ENCODE measurements at places on chromosomes 16 and 17.
A peak's percentile ranks its signal among the peaks of the same experiment; 100 is the strongest.

DNA sequence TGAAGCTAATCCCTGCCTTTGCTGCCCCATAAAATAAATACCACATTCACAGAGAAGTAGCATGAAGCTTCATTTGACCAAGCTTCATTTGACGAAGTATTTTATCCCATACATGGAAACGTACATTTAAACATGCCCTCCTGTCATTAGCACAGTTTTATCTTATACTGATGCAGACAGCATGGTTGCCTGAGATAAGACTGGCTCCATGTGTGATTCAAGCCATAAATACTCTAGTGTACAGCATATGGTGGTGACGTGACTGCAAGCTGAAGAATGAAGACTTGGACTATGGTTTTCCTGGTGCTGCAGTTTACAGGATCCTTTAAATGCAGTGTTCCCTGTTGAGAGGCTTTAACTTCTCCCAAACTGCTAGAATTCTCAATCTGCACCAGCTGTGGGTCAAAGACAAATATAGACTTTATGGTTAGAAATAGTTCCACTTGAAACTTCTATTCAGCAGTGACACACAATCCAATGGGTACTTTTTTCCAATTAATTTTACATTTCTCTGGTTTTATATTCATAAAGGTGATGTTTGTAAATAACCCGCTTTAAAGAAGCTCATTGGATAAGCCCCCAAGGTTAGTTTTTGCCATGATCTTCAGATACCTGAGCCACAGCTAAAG is 64.9 kb downstream of the CYB561 start:
- DNase-seq: no peak

DNA sequence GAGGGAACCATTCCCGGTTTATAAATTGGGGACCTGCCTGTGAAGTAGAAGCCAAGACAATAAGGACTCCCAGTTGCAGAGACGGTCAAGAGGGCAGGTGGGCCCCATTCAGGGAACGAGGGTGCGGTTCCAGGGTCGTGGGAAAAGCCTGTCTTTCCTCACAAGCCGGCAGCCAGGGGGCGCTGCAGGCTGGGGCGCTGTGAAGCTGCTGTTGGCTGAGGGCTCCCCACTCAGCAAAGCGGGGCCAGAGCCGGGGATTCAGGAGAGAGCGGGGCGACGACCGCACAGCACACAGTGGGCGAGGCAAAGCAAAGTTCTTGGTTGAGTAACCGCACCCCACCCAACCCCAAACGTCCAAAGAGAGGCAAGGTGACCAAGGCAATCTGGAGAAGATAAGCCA is 24.9 kb downstream of the CDRT15 start:
- DNase-seq: no peak

GRCh38 chr16:22252317-22252716 is 44.9 kb upstream of the POLR3E start:
- no peak for DNase-seq

DNA sequence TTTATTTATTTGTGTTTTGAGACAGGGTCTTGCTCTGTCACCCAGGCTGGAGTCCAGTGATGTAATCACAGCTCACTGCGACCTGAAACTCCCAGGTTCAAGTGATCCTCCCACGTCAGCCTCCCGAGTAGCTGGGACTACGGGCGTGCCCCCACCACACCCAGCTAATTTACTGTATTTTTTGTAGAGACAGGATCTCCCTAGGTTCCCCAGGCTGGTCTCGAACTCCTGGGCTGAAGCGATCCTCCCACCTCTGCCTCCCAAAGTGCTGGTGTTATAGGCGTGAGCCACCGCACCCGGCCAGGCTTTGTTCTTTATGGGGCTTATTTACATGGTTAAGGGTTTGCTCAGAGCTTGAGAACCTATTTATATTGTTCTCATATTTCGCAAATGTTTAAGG is 5.8 kb upstream of the MEIOB start:
- DNase-seq: no peak

DNA sequence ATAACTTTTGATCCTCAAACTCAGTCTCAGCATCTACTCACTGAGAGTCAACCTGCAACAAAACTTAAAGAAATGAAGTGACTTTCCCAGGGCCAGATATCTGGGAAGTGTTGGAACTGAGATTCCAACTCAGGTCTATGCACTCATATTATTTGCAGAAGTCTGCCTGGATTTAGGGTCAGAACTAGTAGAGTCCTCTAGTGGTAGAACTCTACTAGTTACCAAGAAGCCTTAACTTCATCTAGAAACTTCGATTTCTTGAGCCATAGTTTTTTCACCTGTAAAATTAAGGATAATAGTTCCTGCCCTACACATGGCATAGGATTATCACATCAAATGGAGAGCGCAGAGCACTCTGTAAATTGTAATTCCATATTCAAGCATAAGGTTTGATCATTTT is 23.4 kb upstream of the KRT24 start:
- no peak for DNase-seq

DNA sequence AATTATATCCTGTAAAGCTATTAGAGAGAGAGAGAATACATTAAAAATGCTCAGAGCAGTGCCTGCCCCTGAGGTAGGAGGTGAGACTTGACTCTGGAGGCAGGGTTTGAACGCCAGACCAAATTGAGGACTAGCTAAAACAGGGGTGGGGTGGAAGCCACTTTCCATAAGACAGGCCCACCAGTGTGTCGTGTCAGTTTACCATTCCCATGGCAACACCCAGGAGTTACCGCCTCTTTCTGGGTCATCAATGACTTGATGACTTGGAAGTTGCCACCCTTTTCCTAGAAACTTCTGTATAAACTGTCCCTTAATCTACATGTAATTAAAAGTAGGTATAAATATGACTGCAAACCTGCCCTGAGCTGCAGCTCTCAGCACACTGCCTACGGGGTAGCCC is 32.0 kb upstream of the ABCC12 start:
- no peak for DNase-seq

- DNase-seq: no peak
Observed at GRCh38 chr17:5033352-5034015, 1.7 kb downstream of the SLC52A1 start.

GRCh38 chr16:86224126-86224525 is 286.2 kb upstream of the FOXF1 start:
- no peak for DNase-seq

DNA sequence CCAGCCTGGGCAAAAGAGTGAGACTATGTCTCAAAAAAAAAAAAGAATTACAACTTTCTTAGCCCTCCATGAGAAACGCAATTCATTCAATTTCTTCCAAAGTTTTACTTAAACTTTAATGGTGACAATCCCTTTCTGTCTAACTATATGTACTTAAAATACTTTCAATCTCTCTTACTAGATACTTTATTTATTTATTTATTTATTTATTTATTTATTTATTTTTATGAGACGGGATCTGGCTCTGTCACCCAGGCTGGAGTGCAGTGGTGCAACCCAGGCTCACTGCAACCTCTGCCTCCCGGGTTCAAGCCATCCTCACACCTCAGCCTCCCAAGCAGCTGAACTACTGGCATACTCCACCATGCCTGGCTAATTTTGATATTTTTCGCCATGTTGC is 108.1 kb downstream of the SPAG9 start:
- DNase-seq: no peak

DNA sequence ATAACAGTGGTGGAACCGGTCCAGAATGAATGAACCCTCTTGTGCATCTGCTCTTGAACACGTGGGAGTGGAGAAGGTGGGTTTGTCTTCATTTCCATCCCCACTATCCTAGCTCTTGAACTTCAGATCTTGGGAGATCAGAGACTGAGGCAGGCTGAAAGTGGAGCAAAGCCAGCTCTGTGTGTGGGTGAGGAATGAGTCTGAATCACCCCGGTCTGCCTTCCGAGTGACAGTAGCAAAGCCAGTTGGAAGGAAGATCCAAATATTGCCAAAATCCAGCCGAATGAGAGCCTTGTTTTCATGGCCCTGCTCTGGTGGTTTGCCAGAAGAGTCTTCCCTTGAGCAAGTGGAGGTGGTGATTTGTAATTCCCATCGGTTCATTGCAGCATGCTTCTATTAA is 29.0 kb upstream of the ASIC2 start:
- no peak for DNase-seq

- DNase-seq: no peak
Observed at GRCh38 chr17:29723278-29724047, 100.8 kb upstream of the CORO6 start.

DNA sequence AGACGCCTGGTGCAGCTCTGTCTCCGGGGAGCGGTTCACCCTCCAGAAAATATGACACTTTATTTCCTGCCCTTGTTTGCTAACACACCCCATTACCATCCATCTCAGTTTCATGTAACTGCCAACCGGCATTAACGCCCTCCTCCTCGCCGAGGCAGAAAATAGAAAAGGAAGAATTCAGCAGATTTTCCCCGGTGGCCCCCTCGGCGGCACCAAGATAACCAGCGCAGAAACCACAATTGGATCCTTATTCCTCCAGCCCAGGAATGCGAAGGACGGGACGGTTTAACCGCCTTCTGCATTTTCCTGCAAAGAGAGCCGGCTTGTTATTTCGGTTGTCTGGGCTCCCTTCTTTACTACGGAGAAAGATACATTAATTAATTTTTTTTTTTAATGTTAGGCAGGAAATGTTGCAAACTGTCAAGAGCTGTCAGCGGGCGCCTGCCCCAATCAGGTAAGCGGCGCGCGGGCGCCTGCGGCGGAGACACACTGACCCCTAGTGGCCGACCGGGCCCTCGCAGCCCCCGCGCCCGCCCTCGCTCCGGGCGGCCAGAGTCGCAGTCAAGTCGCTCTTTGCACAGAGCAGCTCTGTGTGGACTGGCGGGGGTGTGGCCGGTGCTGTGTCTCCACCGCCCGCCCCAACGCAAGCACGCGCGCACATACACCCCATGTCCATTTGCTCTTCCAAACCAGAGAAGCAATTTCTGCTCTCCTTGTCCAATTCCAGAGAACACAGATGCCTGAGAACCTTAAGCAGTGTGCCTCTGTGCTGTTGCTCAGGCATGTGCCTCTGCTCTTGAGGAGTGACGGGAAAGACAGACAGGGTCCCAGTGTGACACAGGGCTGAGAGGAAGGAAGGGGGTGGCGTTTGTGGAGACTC is 53.6 kb downstream of the C17orf67 start:
- DNase-seq: peak; percentile 15

GRCh38 chr17:49746791-49747490 is 17.0 kb downstream of the FAM117A start:
- no peak for DNase-seq

DNA sequence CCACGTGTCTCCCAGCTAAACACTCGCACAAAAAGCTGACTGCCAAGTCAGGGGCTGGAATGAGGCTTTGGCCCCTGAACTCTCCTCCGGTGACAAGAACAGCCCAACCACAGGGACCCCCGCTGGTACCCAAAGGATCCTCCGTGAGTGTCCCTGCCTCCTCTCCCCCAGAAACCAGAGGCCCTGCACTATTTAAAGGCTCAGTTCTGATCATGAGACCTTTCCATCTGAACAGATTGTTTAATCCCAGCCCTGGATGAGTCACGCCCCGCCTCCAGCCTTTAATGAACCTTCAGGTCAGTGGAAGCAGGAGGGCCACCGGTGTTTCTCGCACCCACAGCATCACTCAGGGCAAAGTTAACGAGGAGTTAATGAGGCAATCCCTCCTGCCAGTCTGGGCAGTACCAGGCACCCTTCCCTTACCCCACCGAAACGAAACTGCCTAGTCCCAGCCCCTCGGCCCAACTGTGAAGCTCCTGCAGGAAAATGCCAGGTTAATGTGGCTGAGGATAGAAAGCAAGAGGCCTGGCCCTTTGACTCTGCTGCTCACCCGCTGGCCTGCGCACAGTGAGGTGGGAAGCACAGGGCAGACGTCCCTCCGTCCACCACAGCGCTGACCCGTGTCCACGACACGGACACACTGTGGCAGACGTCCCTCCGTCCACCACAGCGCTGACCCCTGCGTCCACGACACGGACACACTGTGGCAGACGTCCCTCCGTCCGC is 32.4 kb downstream of the TIMM22 start:
- DNase-seq: no peak

- no peak for DNase-seq
Observed at GRCh38 chr17:17492571-17492970, 3.6 kb downstream of the RASD1 start.

DNA sequence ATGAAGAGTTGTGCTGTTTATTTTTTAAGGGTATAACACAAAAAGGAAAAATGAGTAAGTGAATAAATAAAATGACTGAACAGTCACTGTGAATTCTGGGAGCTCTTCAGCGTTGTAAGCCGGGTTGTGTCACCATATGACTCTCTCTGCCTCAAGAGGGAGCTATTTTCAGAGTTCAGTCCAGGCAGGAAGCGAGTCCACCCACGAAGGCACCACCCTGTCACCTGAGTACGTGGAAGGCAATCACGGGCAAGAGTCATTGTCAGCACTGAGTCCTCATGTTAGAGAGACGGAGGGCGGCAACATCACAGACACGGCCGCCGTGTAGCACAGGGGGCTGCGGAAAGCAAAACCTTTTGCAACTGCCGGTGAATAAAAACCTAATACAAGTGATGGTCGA is 227.6 kb downstream of the UTP18 start:
- no peak for DNase-seq

- DNase-seq: no peak
Observed at GRCh38 chr17:68102318-68102758, 66.8 kb downstream of the KPNA2 start.

DNA sequence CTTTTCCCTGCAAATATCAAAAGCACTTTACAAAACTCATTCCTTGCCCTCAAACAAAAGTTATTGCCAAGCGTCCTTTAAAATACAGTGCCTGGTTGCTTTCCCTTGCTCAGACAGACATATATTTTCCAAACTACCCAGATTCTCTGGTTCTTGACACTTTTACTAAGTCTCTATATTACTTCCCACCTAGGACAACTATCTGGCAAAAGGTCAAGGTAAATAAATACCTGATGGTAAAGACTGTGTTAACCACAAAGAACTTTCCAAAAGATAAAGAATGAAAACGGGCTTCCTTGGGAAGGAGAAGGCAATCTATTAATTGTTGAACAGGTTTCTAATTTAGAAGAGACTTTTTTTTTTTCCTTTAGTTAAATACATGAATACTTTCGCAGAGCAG is 1.9 kb downstream of the HS3ST3A1 start:
- no peak for DNase-seq

GRCh38 chr17:72219137-72219823 is 98.5 kb downstream of the SOX9 start:
- no peak for DNase-seq

GRCh38 chr16:51820176-51820575 is 669.1 kb upstream of the SALL1 start:
- no peak for DNase-seq

DNA sequence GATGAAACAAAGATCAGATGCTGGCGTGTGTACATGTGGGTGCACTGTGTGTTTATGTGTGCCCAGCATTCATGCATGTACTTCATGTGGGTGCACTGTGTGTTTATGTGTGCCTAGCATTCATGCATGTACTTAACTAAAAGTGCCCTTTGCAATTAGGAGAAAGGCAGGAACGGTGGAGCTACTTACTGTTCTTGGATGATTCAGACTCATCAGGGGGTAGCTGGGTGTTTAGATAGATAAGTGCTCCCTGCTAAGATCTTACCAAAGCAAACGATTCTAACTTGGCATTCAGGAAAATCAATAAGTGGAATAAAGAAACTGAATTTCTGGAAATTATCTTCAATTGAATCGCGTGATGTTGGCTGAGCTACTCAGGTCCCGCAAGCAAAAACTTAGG is 8.6 kb upstream of the MYH2 start:
- no peak for DNase-seq
